Activated T-helper 1 cell treated with anti-CD3 and anti-CD28 coated beads, Interleukin-2, amount 50 U/mL, for 16 hours (primary cell): ENCODE measurements at places on chromosomes 7 and 10.

DNA sequence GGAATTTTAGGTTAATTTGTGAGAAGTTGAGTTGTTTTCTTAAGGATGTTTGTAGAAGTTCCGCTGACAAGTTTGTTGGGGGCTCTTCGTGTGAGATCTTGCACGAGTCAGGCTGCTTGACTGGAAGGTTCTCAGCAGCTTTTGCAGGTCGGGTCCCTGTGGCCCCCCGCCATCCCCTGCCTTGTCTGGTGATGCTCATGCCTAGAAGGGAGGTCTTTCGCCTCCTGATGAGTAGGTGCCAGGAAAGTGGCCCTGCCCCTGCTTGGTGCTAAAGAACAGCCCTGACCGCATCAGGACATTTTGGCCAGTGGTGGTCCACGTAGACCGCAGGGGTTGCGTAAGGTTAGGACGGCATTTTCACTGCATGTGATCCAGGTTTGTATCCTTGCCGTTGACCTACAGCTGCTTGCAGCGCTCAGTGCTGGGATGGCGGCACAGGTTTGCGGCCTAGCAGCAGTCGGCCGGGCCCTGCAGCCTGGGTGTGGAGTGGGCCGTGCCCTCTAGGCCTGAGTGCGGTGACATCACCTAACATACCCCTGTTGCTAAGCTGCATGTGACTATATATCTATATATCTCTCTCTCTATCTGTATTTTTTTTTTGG is 62.4 kb downstream of the DNAJB6 start:
- no peak for DNase-seq

- no peak for DNase-seq
Measured at GRCh38 chr7:78329001-78329655, 530.6 kb downstream of the PHTF2 start.

DNA sequence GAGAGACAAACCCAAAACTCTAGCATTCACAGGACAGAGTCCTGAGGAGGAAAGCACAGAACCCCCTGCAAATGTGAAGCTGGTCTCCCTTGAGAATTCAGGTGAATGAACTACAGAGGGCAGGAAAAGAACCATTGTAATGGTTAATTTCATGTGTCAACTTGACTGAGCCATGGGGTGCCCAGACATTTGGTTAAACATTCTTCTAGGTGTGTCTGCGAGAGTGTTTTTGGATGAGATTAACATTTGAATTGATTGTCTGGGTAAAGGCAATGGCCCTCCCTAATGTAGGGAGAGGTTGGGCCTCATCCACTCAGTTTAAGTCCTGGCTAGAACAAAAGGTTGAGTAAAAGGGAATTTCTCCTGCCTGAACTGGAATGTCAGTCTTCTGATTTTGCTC is 15.7 kb upstream of the CDK1 start:
- DNase-seq = no peak

DNA sequence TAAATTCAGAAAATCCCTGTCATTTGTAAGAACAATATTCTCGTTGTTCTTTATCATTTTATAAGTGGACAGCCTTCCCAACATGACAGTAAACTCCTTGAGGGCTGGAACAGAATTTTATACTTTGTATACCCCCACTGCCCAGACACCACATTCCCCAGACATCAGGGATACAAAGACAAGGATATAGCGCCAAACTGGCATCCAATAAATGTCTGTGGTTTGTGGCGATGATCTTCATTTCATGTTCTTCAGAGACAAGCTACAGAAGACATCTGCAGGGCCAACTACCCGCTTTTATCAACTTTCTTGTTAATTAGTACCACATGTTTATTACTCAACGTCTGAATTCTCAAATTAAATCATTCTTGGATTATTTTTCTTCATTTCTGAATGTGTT is 155.9 kb downstream of the ATE1 start:
- DNase-seq = no peak

DNA sequence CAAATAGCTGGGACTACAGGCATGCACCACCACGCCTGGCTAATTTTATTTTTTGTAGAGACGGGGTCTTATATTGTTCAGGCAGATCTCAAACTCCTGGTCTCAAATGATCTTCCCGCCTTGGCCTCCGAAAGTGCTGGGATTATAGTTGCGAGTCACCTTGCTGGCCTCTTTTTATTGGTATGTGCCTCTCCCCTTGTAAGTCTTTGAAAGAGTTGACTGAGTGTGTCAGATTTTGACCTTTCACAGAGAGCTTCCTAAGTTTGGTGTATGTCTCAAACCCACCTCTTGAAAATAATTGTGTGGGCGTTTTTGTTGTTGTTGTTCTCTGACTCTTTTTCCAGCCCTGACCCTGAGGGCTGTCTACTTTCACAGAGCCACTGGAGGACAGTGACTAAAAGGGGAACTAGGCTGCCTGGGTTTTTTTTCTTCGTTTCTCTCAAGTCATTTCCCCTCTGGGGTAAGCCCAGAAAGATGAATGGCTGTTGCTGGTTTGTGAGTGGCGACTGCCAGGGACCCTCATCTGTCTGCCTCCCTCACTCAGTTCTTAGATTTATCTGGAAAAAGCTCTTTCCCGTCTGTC is 262.8 kb downstream of the ZEB1 start:
- no peak for DNase-seq

- no peak for DNase-seq
Measured at GRCh38 chr7:69359003-69359700, 239.1 kb upstream of the AUTS2 start.

DNA sequence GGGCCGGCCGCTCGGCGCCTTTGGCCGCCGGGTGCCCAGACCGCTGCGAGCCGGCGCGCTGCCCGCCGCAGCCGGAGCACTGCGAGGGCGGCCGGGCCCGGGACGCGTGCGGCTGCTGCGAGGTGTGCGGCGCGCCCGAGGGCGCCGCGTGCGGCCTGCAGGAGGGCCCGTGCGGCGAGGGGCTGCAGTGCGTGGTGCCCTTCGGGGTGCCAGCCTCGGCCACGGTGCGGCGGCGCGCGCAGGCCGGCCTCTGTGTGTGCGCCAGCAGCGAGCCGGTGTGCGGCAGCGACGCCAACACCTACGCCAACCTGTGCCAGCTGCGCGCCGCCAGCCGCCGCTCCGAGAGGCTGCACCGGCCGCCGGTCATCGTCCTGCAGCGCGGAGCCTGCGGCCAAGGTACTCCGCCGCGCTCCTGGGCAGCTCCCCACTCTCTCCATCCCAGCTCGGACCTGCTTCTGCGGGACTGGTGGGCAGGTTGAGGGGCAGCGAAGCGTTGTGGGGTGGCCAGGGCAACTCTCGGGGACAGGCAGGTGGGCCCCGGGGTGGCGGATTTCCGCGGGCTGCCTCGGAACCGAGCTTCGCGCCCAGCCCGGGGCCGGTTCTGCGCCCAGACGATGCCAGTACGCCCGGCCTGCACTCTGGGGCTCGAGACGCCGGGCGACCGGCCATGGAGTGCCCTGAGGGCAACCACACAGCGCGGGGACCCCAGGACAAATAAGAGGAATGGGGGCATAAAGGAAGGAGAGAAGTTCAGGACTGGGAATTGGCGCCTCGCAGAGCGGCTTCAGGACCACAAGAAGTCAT is 578 bp downstream of the HTRA1 start:
- no peak for DNase-seq

GRCh38 chr10:30133198-30133597 is 73.8 kb upstream of the JCAD start:
- DNase-seq = no peak

DNA sequence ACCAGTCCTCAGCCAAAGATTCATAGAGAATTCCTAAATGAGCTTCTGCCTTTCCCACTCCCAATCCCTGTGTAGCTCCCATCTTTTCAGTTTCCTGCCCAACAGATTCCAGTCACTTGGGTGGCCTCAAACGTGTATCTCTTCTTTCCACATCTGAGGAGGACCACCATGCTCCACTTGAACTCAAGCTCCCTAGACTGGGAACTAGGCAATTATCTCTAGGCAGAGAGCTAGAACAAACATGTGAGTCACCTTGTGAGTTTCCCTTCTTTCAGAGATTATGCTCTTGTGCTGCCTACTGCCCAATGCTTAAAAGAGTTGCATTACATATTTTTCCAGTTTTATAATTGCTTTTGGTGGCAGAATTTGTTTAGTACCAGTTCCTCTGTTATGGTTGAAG is 178.0 kb downstream of the MDFIC start:
- no peak for DNase-seq

DNA sequence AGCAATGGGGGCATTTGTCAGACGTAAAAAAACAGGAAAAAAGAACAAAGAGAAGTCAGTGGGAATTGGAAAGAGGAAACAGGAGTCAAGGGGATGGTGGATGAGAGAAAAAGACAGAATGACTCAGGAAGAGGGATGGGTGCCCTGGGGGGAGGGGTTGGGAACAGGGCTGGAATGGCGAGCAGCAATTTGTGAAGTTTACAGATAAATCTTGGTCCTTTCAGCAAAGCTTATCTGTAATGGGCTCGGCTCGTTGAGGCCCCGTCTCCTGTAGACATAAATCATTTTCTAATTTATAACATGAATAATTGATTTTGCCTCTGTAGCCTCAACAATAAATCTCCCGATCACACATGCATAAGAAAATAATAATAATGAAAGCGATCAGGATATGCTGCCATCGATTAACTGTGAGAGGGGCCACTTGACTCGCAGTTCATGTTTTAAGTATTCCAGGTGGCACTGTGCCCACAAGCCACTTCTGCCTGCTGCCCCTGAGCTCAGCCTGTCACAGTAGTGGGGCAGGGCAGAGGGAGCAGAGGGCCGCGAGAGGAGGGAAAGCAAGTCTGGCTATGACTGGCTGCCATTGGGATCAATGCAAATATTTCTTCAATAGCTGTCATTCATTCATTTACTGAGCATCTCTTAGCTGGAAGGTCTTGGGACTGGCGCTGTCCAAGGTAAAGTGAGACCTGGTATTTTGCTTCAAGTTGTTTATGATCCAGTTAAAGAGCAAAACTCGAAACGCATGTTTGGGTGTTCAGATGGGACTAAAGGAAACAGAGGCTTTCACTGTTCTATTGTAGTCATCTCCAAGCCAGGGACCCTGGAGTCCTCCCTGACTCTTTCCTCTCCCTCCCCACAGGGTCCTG is 47.4 kb upstream of the R3HCC1L start:
- no peak for DNase-seq

GRCh38 chr7:12815426-12815825 is 128.0 kb downstream of the ARL4A start:
- no peak for DNase-seq

DNA sequence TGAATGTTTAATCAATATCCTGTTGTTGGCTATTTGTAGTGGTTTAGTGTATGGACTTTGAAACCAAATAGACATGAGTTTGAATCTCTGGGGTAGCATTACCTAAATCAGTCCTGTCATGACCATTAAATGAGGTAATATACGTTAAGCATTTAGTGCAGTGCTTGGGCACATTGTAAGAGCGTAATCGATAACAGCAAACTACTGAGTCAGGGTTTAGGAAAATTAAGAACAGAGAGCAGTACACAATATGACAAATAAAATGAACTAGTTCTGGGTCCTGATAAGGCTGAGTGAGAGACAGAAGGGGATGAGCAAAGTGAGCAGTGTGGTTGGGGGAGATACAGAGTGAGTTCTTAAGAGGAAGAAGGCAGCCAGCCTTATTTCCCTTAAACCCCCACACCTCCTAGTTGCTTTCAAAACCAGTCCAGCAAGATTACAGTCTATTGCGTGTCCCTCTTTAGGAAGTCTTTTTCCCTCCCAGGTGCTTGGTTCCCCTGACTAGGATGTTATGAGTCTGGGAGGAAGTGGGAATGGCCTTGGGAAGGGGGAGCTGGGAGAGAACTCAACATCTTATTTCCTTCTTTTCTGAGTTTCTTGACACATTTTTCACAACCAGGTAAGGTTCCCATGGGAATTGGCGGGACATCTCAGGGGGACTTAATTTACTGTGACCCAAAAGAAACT is 171.0 kb downstream of the SND1 start:
- no peak for DNase-seq

DNA sequence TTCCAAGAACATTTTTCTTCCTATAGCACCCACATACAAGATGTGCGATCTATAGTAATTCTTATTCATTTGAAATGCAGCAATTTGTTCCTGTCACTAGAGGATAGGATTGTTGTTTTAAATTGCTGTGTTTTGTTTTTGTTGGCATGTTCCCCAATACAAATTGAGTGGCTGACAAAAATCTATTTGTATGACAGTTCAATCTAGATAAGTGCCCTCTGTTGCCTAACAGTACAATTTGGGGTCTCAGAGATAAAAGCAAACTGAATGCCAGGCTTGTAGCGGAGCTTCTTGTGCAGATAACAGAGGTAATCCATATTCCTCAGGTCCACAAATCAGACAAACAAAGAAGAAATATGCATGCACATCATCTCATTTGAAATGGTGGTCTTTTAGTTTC is 68.8 kb downstream of the VTI1A start:
- no peak for DNase-seq

- no peak for DNase-seq
Measured at GRCh38 chr7:140314573-140315480, 83.5 kb downstream of the SLC37A3 start.
